HFF-Myc (cell line): ENCODE measurements at places on chromosomes 1 and 21.

- no peak for DNase-seq
These were observed 46.7 kb upstream of the ATP5PO start for GRCh38 chr21:33962290-33962689.

DNA sequence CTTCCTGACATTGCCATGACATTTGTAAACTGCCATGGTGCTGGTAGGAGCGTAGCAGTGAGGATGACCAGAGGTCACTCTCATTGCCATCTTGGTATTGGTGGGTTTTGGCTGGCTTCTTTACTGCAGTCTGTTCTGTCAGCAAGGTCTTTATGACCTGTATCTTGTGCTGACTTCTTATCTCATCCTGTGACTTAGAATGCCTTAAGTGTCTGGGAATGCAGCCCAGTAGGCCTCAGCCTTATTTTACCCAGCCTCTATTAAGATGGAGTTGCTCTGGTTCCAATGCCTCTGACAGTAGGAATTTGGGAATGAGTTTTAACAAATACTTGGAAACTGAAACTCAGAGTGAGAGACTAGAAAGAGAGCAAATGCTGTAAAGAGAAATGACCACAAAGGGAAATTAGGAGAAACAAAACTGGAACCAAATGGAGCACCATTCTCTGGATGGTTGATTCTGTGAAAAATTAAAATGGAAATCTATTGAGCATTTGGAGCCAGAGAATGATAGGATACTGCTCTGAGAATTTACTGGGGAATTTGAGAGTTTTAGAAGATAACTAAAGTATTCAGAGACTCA, 50.1 kb upstream of the RHOU start:
- no peak for DNase-seq

- DNase-seq = peak; percentile 25
These were observed 37.0 kb downstream of the CAPN8 start for GRCh38 chr1:223628233-223629125.

DNA sequence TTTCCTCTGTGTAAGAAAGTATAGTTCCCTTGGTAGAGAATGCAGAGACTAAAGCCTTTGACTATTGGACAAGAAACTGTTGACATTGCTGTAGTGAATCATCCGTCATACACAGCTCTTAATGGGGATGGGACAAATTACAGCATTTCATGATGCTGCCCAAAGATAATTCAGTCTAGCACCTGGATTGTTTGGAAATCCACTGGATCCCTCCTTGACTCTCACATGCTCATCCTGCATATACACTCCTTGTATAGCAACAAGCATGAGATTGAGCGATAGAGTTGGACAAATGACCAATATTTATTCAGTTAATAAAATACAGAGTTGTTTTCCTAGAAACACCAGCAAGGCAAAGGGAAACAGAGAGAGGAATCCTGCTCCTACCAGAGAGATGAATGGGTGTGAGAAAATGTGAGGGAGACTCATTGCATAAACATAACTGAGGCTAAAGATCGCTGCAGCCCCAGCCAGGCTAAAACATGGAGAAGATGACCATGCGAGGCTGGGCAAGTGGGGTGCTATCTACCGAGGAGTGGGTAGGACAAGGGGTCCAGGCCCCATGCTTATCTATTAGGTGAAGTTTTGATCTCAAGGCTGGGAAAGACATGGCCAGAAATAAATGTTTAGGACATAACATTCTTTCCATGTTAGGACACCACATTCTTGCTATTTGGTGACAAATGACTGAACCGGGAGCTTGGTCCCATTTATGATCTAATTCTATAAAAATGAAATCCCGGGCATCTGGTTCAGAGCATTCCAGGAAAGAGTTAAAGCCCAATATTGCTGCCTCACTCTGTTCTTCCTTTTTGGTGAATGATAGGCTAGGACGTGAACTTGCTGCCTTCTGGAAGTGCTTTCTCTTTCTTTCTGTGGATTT, 153.2 kb downstream of the TGFB2 start:
- no peak for DNase-seq

DNA sequence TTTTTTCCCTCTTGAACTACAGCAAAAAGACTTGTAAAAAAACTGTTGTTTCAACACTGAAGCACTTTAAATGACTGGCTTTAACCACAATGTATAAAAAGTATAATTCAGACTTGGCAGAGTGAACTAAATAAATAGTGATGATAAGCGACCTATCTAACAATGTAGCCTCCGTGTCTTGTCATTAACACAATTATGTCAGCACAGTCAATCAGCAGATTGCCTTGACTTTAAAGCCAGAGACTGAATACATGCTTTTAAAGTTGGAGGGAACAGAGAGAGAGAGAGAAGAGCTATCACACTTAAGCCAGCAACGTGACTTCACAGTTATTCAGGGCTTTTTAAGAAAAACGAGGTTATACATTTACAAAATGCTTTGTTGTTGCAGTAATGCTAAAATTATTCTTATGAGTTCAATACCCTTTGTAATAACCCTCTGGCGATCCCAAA, 378.1 kb downstream of the LMO4 start:
- no peak for DNase-seq

- DNase-seq = no peak
These were observed 21.2 kb upstream of the LRRC8C start for GRCh38 chr1:89611721-89612120.

DNA sequence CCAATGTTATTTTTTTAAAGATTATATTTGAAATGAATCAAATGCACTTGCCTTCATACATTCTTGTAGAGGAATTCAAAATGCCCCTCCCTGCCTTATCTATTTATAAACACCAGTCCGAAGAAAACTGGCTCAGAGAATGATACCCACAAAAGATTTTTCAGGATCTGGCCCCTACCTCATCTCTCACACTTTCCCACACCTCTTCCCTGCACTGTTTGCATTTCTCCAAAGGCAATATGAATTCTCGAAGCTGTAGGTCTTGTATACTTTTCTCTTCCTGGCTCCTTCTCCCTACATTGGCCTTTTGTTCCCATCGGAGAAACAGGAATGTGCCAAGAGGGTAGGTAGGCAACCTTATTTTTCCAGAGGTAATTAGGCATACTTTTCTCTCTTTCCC, 12.0 kb upstream of the CCDC190 start:
- DNase-seq = no peak

DNA sequence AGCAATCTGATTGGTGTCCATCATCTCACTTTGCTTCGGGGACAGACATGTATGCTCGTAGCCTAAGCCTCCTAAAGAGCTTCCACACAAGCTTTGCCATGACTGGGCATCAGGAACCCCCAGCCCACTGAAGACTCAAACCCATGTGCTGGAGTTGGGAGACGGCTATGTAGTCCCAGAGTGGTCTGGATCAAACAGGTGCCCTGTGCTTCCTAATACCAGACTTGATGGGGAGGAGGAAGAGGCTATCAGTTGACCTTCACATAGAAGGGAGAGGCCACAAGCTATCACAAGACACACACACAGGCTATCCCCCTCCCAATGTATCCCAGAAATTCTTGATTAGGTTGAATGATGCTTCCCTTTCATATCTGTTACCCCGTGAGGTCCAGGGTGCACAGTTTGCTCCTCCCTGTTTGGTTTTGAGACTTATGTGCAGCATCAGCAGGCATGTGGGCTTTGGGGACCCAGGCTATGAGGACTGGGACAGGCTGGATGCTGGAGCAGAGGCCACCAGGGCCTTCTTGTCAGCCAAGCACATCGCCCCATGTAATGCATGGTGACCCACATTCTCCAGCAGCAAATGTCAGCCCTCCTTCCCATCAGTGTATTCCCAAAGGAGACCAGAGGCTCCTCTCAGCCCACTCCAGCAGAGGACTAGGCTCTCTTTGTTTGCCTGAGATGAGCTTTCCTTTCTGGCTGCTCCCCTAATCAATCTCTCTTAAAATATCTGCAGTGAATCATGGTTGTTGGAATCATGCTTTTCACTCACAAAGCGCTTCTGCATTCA, 159.8 kb downstream of the GRIK3 start:
- DNase-seq = no peak

DNA sequence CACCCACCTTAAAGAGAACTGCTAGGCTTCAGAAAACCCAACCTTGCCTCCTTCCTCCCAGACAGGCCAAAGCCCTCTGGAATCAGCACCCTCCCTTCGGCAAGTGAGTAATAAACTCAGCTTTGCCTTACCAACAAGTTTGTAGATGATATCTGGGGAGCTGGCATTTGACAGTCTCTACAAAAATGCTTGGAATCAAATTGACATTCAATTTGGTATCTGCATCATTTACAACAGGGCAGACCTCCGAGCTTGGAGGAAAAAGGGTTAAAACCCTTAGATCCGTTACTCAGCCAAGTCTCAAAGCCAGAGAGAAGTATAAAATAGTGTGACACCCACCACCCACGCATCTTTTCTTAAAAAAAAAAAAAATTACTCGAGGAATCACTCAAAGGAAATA, 149.3 kb upstream of the EDN2 start:
- no peak for DNase-seq

DNA sequence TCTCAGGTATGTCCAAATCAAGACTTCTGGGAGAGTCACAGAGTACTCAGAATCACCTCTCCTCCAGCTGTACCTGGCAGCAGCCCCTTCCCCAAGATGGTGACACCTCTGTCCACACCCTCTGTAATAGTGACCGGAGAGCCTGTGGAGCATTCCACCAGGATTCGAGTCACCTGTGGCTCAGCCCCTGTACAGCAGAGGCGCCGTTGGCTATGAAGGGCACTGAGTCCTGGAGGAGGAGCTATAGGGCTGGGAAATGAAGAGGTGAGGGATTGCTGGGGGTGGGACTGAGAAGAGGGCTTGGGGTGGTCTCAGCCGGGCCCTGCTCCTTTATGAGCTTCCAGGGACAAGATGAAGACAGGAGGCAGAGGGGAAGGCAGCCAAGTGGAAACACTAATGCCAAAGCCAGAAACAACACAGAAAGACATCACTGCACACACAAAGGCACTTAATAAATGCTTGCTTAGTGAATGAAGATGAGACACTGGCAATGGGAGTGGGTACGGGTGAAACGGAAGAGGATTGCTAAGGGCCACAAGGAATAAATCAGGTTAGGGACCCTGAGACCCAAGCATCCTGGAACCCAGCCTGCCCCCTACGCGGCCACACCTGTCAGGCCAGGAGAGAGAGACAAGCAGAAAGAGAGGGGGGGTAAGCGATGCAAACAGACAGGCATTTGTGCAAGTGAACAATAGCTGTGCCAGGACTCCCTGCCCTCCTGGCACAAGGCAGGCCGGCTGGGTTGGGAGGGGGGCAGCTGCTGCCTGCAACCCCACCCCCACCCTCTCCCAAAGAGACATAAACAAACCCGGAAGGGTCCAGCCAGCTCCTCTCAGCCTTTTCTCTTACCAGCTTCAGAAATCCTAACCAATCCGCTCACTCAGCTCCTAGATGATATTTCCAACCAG, 3.9 kb downstream of the ARHGEF2 start:
- no peak for DNase-seq

DNA sequence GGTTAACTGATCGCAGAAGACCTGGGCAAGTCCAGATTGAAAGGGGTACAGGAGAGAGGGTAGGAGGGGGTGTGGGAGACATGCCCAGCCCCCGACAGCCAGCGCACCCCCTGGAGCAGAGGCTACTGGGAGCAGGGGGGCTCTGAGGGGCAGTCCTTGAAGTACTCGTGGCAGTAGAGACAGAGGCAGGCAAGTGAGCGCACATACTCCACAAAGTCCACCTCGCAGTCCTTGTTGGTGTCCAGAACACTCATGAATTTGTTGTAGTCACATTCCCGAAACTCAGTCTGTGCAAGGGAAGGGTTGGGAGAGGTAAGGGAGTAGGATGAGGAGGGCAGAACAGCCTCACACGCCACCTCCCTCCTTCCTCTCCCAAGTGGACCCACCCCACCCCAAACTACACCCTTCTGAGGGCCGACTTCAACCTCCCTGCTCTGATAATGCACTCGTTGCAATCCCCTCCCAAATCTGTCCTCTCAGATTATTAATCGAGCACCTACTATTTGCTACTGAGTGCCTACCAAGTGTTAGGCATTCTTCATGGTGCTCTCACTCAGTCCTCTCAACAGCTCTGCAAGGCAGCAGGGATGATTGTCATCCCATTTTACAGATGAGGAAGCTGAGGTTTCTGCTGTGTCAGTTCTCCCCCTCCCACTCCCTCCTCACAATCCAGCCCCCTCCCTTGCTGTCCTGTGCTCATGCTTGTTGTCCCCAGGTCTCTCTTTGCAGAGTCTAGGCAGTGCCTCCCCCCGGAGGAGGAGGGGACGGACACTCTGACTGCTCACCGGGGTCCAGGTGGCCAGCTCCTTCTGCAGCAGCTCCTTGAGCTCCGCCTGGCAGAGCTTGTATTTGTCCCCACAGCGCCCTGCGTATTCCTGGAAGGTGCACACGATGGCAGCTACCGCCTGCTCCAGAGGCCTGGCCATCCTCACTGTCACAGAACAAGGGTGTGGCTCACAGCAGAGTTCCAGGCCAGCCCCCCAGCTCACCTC, 1.2 kb downstream of the S100A3 start:
- DNase-seq = no peak

- DNase-seq = no peak
These were observed 643.0 kb downstream of the KIF26B start for GRCh38 chr1:245797592-245798348.
